ENCODE measurements at places on chromosomes 4 and X.
A peak's percentile ranks its signal among the peaks of the same experiment; 100 is the strongest.

DNA sequence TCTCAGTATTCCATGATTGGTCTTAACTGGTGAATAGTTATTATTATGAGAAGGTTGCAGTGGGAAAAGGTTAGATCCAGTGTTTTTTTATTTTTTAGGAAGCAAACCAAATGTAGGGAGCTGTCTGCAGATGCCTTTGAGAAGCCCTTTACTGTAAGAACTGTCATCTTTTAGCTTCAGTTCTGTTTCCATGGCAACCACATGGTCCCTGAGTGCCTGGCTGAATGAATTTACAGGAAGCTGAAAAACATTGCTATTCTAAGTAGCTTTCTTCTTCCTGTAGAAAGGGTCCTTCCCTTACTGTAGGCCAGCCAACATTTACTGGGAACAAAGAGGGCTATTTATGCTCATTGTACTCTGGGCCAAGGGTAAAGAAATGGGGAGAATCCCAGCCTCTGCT lies 103.3 kb downstream of the DCLK2 start:
- no peak for DNase-seq

DNA sequence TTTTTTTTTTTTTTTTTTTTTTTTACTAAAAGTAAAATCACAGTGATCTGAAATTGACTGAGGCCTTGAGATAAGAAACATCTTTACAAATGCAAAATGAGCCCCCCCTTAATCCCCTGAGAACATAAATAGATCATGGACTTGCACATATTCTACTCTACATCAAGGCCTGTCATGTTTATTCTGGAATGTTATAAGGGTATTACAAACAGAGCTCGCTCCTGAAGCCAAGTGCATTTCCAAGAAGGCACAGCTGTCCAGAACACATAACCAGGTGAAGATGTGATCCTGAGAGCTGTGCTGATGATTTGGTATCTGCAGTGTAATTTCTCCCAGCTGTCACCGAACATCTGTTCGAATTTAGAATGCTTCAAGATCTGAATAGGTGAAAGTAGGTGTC lies 384.5 kb downstream of the GPAT3 start:
- DNase-seq, result no peak

- DNase-seq, result no peak
Measured at GRCh38 chr4:10144966-10145365, 28.4 kb upstream of the WDR1 start.

- no peak for DNase-seq
Measured at GRCh38 chr4:138897811-138898226, 117.8 kb upstream of the NOCT start.

DNA sequence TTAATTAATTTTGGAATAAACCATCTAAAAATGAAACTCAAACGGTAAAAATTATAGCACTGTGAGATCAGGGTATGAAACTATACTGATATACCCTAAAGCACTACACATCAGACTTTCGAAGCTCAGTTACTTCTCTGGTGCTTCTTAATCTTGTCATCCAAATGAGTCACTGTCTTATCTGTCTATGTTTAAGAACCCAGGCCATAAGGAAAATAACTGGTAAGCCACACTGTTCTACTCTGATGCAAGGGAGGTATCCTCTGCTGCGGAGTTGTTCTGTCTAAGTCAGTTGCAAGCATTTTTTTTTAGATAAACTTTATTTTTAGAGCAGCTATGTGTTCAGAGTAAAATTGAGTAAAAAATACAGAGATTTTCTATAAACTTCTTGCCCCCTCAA lies 830.8 kb upstream of the POU3F4 start:
- no peak for DNase-seq

GRCh38 chrX:70480660-70481018 lies 36.0 kb downstream of the DLG3 start:
- no peak for DNase-seq

DNA sequence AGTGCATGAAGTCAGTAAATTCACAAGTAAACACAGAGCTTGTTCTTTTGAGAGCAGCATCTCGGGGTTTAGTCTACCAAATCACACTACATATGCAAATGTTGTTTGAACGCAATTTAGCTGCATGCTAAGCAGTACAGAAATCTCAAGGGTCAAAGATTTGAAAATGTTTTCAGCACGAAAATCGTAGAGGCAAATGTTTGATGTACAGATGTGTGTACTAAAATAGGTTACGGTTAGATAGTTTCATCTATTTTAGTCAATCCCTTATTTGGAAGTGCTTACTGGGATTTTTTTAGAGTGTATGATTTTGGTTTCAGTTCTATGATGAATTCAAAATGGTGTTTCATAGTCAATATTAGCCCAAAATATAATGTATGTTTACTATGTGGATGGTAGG lies 1928.2 kb upstream of the TENM3 start:
- DNase-seq, result no peak

DNA sequence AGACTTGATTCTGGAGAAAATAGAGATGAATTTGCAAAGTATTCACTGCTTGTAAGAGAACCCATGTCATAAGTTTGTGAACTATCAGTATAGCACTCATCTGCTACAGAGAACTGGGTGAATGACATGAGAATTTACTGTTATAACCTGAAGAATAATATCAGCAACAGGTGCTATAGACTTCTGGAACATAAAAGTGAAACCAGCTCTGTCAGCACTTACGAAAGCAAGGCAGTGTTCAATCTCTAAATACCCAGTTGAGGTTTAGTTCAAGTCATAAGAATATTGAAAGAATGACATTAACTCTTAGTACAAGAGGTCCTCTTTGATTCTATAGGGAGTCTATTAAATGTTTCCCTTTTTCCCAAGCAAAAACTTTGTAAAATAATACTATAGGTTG lies 232.9 kb upstream of the ANKRD50 start:
- DNase-seq, result no peak

DNA sequence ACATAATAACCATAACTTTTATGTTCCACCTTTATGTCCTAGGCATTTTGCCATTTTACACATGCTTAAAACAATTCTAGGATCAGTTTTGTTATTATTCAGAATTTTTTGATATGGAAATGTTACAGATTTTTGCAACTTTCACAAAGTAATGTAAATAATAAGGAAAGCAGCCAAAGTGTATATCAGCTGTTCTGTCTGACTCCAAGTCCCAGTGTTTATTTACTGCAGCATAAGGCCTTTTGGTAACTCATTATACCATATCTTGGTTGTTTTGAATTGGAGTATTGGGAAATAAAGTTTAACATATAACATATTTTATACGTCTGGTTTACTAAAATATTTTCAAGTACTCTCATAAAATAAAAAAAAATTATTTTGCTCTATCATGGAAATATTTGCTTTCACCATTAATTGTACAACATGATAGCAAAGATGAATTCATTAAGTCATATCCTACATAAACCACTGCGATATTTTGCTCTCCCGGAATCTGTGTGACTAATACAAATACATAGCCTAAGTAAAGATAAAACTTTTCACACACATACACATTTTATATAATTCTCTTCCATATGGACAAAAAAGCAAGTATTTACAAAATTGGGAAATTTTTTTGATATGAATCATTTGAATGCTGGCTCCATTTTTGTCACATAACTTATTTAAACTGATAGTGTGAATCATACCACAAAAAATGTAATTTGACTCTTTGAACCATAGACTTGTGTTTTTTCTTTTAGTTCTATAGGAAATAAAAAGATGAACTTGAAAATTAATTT lies 399.0 kb downstream of the PABPC4L start:
- DNase-seq, result no peak

- DNase-seq, result no peak
Measured at GRCh38 chrX:789096-789495, 158.5 kb downstream of the SHOX start.

DNA sequence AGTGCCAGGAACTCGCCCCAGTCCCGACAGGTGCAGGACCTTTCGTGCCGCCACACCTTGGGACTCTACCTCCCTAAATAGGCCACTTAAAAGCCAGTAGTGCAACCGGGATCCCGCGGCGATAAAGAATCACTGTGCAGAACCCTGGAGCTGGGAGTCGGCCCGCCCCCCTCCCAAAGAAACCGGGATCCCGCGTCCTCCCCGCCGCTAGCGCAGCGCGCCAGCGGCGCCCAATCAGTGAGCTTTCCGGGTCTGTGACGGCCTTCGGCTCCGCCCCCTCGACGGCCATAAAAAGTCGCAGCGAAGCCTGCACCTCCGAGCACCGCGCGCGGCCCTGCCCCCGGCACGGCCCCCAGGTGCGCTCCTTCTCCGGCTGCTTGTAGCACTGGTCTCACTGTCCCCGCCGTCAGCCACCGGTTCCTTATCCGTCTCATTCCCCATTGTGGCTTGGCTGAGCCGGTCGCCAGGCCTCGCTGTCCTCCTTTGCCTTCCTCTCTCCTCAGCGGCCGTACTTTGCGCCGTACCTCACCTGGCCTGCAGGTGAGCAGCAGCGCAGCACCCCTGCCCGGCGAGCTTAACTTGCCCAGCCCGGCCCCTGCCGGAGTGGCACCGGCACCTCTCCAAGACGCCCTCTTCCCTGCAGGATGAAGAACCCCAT lies at the start of gene LRAT:
Gene LRAT (plus strand): TSS at position 318 of the 658 bp plus-strand sequence. CDS start 327 bp downstream, at position 645.
- peak; percentile 3 for DNase-seq

DNA sequence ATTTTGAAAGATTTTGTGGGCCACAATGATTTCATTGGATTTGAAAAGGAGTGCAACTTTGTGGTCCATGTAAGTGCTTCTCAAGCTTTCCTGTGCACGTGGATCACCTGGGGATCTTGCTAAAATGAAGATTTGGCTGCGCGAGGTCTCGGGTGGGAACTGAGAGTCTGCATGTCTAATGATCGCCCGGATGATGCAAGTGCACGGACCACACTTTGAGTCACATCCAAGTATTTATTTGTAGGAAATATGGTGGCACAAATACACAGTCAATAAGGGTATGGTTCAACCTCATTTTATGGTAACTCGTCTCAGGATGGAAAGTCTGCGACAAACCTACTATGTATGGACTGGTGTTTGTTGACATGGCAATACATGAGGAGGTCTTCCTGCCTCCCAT lies 899 bp downstream of the BMX start:
- DNase-seq, result no peak

- no peak for DNase-seq
Measured at GRCh38 chr4:87419578-87420249, 2.7 kb upstream of the NUDT9 start.

DNA sequence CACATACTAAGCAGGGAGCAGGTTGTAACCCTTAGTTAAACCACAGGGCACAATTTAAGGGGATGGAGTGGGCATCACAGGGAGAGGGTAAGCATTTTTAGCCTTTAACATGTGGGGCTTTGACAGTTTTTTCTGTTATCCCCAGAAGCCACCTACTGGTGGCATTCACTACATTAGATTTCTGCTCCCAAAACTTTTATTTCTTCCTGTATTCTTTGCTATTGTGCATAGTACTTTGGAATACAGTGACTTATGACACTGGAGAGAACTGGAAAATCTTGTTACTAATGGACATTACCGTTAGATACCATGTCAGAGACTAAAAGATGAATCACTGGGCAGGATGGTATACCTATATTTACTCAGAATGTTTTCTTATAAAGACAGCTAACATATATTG lies 7.3 kb downstream of the TRIM75 start:
- no peak for DNase-seq

GRCh38 chrX:66622209-66622608 lies 16.7 kb downstream of the EDA2R start:
- no peak for DNase-seq

Measured in stimulated activated CD4-positive, alpha-beta T cell treated with anti-CD3 and anti-CD28 coated beads, Interleukin-2, amount 100 ng/mL, for 4 hours (primary cell).